CD4-positive, alpha-beta T cell treated with Interleukin-4 for 1 hour (primary cell): ENCODE measurements at places on chromosomes 5 and 9.

GRCh38 chr9:114364134-114365041 lies 23.4 kb downstream of the AKNA start:
- DNase-seq, result no peak

DNA sequence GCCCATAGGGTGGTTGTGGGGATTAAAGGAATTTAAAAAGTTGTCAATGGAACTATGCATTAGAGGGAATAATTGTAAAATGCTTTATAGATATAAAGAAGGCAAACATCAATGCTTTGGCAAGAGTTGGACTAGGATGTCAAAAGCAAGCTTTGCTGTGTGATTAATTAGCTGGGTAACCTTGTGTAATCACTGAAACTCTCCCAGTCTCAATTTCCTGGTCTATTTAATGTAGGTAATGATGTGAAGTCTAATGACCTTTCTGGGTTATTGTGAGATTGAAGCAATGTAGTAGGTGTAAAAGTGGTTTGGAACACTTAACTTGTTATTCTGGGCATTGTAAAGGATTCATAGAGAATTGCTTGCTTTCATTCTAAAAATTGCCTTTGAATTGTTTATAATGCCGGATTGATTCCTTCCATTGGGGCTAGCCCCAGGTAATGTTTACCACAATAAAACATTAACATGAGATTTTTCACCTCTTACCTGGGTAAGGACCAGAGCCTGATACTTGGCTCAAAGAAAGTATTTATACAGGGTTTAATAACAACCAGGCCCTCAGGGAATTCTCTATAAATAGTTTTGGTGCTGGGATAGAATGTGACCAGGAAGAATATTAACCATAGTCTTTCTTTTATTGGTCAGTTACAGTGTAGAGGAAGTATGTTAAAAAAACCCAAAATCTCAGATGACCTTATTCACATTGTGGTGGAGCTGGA lies 30.0 kb upstream of the CLINT1 start:
- no peak for DNase-seq

- DNase-seq, result no peak
Observed at GRCh38 chr5:103259705-103260355, 1.3 kb downstream of the MACIR start.

DNA sequence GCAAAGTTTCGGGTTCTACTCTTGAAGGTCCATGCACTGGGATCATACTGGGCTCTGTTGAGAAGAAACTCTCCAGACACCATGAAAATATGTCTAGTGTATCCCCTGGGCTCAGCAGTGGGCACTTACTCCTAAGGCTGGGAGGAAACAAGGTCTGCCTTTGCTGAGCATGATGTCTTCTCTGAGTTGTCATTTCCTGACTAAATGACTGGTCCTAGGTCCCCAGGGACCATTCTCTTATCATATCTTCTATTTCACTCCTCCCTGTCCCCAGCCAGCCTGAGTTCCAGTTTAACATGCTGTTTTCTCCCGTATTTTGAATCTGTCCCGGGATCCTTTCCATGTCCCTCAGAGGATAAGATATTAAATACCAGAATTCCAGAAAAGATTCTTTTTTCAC lies 225.4 kb downstream of the MTRR start:
- no peak for DNase-seq

- DNase-seq, result no peak
Observed at GRCh38 chr5:95895771-95896170, 65.9 kb downstream of the ELL2 start.

GRCh38 chr9:71509054-71509453 lies 259.3 kb downstream of the CEMIP2 start:
- no peak for DNase-seq

- DNase-seq, result peak; percentile 5
Observed at GRCh38 chr5:150272531-150272930, 17.0 kb downstream of the CAMK2A start.

DNA sequence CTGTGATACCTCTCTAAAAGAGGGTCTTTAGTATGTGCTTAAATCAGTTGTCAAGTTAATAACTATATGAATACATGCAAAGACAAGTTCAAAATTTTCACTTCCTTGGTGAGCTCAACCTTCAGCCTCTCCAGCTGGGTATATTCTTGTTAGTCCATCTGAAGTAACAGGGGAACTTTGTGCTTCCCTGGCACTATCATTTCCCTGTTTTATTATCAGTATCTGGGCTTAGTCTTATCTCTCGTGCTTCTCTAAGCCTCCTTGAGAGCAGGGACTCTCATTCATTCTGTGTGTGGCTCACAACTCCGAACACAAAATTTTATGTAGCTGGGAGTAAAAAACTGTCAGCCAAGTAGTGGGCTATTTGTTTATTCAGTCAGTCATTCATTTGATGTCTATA lies 175.9 kb upstream of the MAP3K1 start:
- DNase-seq, result no peak

DNA sequence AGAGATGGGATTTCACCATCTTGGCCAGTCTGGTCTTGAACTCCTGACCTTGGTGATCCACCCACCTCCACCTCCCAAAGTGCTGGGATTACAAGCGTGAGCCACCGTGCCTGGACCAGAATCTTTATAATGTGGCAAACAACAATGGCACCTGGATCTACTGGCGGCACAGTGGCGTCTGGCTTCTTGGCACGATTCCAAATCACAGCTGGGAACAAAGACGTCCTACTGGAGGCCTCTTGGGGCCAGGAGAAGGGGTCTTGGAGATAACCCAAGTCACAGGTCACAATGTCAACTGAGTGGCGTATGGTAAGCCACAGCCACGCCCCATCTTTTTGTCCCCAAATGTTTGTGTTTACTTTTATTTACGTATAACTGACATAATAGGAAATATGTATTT lies 77.8 kb upstream of the RAPGEF1 start:
- DNase-seq, result no peak

GRCh38 chr5:137026296-137026695 lies 472.8 kb downstream of the SPOCK1 start:
- no peak for DNase-seq

DNA sequence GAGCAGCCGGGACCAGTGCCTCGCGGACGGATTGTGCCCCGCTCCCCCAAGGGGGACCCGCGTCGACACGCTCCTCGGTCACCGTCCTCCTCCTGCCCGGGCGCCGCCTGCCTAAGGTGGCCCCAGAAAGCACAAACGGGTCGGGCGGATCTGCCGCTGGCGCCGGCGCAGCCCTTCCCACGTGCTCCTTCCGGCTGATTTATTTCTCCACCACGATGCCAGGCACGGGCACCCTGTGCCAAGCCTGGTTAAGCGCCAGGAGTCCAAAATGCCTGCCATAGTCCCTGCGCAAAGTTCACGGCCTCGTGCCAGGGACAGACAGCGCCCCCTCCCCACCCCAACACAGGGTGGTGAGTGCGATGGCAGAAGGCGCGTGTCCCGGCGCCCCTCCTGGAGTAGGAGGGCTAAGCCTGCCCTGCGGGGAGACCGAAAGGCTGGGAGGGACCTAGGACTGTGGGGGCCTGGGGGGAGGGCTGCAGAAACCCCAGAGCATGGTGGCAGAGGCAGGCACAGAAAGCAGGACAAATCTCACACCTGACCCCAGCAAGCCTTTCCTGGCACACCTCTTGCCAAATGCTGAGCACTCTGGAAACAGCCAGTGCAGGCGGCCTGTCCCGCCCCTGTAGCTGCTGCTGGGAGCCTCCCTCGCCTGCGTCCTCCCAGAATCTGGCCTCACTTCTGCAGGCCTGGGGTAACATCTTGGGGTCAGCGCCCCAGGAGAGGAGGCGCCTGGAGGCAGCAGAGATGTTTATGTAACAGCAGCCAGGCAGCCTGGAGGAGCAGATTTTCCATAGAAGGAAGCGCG lies 1.1 kb upstream of the NOTCH1 start:
- DNase-seq, result peak; percentile 45

DNA sequence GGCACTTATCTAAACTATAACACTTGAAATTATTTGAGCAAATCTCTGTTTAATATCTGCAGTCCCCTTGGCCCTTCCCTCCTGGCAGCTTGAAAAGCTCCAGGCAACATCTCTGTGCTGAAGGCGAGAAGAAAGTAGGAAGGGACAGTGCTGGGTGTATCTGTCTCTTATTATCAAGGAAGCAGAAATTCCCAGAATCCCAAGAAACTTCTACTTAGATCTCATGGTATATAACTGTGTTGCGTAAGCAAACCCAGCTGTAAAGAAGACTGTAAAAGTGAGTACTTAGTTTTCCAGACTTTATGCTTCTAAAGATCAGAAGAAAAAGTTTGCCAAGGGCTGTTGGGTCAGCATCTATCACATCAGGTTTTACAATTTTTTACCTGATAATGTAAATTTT lies 1869.8 kb downstream of the MAT2B start:
- no peak for DNase-seq

GRCh38 chr9:89588271-89588879 lies 16.4 kb upstream of the GADD45G start:
- no peak for DNase-seq

DNA sequence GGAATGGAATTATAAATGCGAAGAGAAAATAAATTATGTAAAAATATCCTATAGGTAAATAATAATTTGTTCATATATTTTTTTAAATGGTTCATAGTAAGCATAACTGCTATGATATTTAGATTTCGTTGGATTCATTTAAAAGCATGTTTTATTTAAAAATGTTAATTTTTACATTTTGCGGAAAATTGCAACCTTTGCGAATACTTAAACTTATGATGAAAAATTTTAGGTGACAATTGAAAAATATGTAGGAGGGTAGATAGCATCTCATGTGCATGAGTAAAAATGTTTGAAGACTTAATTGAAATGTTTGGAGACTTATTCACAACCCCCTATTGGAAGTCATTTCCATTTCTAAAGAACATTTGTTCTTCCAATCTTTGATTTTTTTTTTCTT lies 4.1 kb upstream of the FEM1C start:
- no peak for DNase-seq
